Right atrium auricular region (tissue), 2 donors: ENCODE measurements at places on chromosomes 4 and X. TPM values are rescaled to one million over a fixed set of nuclear protein-coding genes. Genes with fewer than 3 reads are reported as not detected.

GRCh38 chr4:114180481-114180880 is 201.0 kb upstream of the ARSJ start:
- DNase-seq: no peak
- H3K27me3 ChIP-seq: no peaks in the 10 kb centered on the region
- no peak overlapping the region for H3K27ac ChIP-seq
- H3K4me1 ChIP-seq: no peaks in the 10 kb centered on the region

DNA sequence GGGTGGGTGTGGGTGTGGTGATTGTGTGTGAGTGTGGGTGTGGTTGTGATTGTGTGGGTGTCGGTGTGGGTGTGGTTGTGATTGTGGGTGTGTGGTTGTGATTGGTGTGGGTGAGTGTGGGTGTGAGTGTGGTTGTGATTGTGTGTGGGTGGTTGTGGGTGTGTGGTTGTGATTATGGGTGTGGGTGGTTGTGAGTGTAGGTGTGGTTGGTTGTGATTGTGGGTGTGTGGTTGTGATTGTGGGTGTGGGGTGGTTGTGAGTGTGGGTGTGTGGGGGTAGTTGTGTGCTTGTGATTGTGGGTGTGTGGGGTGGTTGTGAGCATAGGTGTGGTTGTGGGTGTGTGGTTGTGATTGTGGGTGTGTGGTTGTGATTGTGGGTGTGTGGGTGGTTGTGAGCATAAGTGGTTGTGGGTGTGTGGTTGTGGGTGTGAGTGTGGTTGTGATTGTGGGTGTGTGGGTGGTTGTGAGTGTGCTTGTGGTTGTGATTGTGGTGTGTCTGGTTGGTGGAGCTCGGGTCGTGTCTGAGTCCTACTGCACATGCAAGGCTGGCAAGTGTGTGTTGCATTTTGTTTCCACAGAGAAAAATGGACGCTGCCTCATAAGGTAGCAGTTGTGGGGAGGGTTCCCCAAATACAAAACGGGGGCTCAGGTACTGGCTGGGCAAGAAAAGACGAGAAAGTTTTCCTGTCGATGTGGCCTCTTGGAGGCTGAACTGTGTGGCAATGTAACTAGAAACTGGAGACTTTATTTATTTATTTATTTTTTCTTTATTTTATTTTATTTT is 116.7 kb downstream of the UBE2K start:
- H3K4me3 ChIP-seq: no peak overlapping the region
- H3K27ac ChIP-seq: no peak overlapping the region
- no peaks in the 10 kb centered on the region for H3K27me3 ChIP-seq
- no peak for DNase-seq
- no peaks in the 10 kb centered on the region for H3K36me3 ChIP-seq

DNA sequence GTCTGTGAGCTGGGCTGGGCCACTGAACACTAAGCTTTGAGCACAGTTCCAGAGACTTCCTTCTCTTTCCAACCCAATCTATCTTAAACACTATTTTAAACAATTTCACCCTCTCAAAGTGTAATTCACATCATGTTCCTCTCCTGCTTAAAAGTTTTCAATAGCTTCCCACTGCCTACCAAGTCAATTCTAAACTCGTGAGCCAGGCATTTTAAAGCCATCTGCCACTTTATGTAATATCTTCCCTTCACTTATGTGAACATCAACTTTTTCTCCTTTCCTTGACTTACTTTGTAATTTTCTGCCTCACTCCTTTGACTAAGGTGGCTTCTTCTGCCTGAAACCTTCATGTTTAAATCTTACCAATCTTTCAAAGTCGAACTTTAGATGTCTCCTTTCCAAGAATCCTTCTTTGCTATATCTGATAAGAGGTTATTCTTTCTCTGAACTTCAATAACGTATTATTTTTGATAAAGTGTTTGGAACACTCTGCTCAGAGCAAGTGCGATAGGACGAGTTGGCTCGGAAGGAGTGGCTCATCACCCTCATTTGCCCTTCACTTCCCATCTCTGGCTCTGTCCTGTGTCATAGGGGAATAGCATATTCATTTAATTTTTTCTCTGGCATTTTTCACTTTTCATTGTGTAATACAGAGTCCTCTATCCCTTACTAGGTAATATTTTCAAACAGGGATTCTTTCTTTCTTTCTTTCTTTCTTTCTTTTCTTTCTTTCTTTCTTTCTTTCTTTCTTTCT is 13.0 kb upstream of the SPARCL1 start:
- H3K36me3 ChIP-seq: no peaks in the 10 kb centered on the region
- peaks cover 32% of the 10 kb centered on the region for H3K4me1 ChIP-seq
- H3K27me3 ChIP-seq: no peaks in the 10 kb centered on the region
- no peak overlapping the region for H3K4me3 ChIP-seq
- DNase-seq: no peak

CCDC158 gene
- total RNA-seq: 0.79 TPM

GRCh38 chrX:1531096-1531890 is 5.7 kb downstream of the P2RY8 start:
- H3K27ac ChIP-seq: no peak overlapping the region
- no peaks in the 10 kb centered on the region for H3K4me1 ChIP-seq
- no peaks in the 10 kb centered on the region for H3K36me3 ChIP-seq
- DNase-seq: no peak
- no peaks in the 10 kb centered on the region for H3K27me3 ChIP-seq
- no peak overlapping the region for H3K4me3 ChIP-seq

GRCh38 chr4:150230561-150230960 is 152.3 kb downstream of the DCLK2 start:
- no peak overlapping the region for H3K4me3 ChIP-seq
- no peak overlapping the region for H3K27ac ChIP-seq
- no peaks in the 10 kb centered on the region for H3K4me1 ChIP-seq
- H3K27me3 ChIP-seq: no peaks in the 10 kb centered on the region

- H3K27ac ChIP-seq: no peak overlapping the region
- no peaks in the 10 kb centered on the region for H3K36me3 ChIP-seq
- no peaks in the 10 kb centered on the region for H3K27me3 ChIP-seq
- no peaks in the 10 kb centered on the region for H3K4me1 ChIP-seq
Observed at GRCh38 chr4:24003496-24003895, 113.6 kb upstream of the PPARGC1A start.

DNA sequence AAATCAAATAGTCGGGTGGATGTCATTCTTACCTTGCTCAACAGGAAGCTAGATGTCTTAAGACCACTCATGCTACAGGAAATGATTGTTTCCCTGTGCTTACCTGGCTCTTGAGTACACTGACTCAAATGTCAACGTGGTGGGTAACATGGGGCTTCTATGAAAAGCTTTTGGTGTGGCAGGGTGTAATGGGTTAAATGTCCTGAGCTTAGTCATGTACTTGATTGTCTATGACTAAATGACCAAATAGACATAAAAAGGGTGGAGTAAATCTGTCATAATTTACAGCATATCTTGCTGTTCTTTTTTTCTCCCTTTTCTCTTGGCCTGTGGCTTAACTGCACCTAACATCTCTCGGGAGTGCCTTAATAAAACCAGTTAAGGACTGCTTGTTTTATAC is 44.9 kb downstream of the CCNG2 start:
- no peaks in the 10 kb centered on the region for H3K27me3 ChIP-seq
- H3K4me3 ChIP-seq: no peak overlapping the region
- no peaks in the 10 kb centered on the region for H3K4me1 ChIP-seq
- DNase-seq: no peak
